Stimulated activated CD8-positive, alpha-beta memory T cell treated with anti-CD3 and anti-CD28 coated beads, Interleukin-4, amount 100 ng/mL, for 1 hour (primary cell): ENCODE measurements at places on chromosomes 3 and 15.

DNA sequence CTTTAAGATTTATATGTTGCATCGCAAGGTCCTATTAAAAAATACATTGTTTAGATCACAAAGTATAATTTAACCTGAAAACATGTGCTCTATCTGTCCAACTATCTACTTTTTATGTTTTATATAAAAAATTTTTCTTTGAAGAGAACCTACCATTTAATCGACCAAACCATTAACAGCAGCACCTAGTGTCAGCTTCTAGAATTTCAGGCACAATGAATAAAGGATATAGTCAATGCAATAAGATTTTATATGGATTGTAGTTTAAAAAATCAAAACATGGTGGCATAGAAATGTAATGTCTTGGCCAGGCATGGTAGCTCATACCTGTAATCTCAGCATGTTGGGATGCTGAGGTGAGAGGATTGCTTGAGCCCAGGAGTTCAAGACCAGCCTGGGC is 313.7 kb downstream of the GAP43 start:
- no peak for DNase-seq

GRCh38 chr15:101001796-101002195 is 82.6 kb downstream of the LRRK1 start:
- DNase-seq: no peak

DNA sequence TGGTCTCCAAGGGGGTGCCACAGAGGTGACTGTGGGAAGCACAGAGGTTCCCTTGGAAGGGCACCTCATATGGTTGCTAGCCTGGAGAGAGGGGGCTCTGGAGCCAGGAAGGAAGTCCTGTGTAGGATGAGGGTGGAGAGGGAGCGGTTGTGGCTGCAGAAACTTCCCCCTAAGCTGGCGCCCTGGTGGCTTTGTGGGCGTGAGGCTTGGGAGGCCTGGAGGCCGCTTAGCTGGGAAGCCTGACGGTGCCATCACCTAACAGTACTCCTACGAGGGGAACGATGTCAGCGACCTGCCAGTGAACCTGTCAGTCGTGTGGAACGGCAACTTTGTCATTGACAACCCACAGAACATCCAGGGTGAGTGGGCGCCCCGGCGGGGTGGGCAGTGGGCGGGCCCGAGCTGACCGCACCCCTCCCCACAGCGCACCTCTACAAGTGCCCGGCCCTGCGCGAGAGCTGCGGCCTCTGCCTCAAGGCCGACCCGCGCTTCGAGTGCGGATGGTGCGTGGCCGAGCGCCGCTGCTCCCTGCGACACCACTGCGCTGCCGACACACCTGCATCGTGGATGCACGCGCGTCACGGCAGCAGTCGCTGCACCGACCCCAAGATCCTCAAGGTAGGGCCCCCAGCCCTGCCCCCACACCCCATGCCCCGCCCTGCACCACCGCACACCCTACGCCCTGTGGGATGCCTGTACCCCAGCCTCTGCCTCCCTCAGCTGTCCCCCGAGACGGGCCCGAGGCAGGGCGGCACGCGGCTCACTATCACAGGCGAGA is 31.0 kb downstream of the PLXNA1 start:
- DNase-seq: no peak

- no peak for DNase-seq
Observed at GRCh38 chr15:47429376-47429775, 287.9 kb upstream of the SEMA6D start.

DNA sequence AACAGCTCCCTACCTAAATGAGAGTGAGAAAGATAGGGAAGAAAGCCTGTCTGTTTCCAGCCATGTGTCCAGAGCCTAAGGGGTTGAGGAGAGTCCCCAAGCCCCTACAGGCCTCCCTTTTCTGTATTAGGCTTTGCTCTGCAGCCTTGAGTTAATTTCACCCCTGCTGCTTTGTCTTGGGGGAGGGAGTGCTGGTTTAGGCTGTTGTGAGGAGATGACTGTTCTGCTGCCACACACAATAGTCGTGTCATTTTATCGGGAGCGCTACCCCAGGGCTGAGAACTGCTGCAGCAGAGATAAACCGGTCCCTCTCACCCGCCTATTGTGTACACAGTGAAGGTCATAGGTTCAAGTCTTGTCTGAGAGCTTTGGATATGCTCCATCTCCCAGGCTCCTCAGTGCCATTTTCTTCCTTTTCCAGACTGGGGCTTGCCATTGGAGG is 1.4 kb downstream of the ZNF609 start:
- no peak for DNase-seq

GRCh38 chr3:98440283-98440682 is 22.7 kb upstream of the OR5K1 start:
- no peak for DNase-seq

GRCh38 chr3:189292667-189293484 is 121.1 kb downstream of the TPRG1 start:
- DNase-seq: no peak

GRCh38 chr3:45838466-45838865 is 3.5 kb downstream of the LZTFL1 start:
- DNase-seq: no peak

GRCh38 chr3:122058294-122058693 is 3.1 kb downstream of the CD86 start:
- DNase-seq: no peak

DNA sequence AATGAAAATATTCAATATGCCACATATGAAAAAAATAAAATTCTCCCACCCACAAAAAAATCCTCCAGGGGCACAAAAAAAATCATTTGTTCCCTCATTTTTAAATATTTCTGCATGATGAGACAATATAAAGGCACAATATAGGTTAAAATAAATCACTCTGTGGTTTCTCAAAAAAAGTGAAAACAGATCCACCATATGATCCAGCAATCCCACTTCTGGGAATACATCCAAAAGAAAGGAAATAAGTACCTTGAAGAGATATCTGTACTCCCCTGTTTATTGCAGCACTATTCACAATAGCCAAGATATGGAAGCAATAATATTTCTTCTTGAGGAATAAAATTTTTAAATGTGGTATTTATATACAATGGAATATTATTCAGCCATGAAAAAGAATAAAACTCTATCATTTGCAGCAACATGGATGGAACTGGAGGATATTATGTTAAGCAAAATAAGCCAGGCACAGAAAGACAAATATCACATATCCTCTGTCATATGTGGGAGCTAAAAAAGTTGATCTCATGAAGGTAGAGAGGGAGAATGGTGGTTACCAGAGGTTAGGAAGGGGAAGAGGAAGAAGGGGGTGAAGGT is 1.5 kb downstream of the ATP8B4 start:
- DNase-seq: no peak

GRCh38 chr15:50687302-50687902 is 805 bp upstream of the TRPM7 start:
- DNase-seq: no peak

GRCh38 chr3:138943724-138944653 is 2.9 kb downstream of the FOXL2 start:
- no peak for DNase-seq

GRCh38 chr3:35641920-35642527 is 2.7 kb downstream of the ARPP21 start:
- no peak for DNase-seq

- no peak for DNase-seq
Observed at GRCh38 chr15:26866298-26867199, at the start of gene GABRA5. Gene GABRA5, plus strand, starts transcription at chr15:26867062. Its CDS starts 2,187 bp downstream, at chr15:26869249.

- DNase-seq: no peak
Observed at GRCh38 chr3:73504239-73504638, 120.5 kb downstream of the PDZRN3 start.

DNA sequence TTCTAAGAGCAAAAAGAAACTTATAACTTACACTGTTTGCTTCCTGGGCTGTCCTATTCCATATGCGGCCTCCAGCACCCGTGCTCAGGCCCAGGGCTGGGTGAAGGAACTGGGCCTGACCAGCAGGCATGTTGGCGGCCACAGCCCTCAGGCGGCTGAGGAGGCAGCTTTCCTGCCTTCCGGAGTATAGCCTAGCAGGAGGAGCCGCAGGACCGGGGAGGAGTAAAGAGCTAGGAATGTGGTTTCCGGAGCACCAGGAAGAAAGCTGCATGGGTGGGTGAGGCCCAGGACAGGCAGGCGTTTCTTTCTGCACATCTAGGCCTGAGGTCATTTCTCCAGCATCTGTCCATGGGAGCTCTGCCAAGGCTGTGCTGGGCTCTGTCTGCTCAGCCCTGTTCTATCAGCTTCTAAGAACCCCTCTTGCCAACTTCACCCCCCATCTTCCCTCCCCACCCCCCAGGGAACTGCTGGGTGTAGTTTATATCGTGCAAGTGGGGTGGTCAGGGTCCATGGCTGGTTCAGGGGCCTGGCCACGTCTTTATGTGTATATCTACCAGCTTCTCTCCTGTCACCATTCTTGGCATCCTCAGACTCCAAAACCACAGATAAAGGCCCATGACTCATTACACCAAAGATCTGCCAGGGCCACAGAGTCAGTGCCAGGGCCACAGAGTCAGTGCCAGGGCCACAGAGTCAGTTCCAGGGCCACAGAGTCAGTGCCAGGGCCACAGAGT is 7.8 kb upstream of the KIF7 start:
- no peak for DNase-seq

DNA sequence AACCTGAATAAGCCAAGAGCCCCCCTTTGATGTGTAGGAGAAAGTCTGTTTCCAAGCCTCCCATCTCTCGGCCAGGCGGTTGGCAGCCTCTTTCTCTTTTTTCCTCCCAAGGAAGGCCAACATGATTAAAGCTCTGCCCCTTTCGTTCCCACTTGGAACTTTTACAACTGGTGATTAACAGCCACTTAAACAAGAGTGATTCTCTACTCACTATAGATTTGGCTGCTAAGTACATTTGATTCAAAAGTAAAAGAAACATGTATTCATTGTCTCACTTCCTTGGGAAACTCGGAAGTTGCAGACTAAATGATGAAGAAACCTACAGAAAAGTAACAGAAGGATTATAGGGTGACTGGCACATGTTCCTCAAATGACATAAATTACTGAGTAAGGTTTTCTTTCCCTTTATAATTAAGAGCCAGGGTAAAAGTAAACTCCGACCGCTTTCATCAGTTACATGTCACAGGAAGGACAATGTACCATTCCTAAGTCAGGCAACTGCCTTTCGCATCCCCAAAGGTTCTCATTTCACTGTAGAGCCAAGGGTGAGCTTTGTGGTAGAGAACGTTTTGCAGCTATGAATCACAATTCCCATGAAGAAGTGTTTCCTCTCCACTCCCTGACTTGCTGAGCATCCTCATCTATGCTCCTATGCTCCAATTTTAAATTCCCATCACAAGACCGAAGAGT is 72.7 kb downstream of the MB21D2 start:
- DNase-seq: no peak

- DNase-seq: no peak
Observed at GRCh38 chr3:194779729-194780224, 94.1 kb downstream of the FAM43A start.

DNA sequence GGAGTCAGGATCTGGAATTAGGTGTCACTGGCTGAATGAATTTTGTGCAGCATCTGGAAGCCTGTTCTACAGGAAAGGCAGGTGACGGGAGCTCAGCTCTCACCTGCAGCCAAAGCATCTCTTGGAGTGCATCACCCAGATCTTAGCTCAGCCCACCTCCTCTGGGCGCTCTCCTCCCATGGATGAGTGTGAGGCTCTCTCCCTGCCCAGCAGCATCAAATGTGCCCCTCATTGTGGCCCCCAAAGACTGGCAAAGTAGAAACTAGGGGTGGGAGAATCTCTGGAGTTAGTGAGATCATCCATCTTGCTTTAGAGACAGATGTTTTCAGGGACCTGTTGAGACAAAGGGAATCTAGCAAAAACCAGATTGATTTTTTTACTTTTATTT is 68.7 kb downstream of the SENP2 start:
- no peak for DNase-seq

DNA sequence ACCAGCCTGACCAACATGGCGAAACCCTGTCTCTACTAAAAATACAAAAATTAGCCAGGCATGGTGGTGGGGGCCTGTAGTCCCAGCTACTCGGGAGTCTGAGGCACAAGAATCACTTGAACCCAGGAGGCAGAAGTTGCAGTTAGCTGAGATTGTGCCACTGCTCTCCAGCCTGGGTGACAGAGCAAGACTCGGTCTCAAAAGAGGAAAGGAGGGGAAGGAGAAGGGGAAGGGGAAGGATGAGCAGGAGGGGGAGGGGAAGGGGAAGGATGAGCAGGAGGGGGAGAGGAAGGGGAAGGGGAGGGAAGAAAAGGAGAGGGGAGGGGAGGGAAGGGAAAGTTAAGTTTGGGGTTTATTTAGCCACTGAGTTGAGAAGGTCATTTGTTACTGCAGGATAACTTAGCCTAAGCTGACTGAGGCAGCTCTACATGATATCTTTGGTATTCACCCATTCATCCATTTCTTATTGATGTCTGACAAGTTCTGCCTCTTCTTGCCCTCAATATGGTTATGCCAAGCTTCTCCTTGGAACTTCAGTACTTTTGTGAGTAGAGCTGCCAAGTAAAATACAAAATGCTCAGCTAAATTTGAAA is 15.9 kb upstream of the ABHD2 start:
- DNase-seq: no peak

- no peak for DNase-seq
Observed at GRCh38 chr3:134625462-134625861, 25.4 kb downstream of the KY start.
